Central memory CD4-positive, alpha-beta T cell (primary cell): ENCODE measurements at places on chromosomes 6 and 20.

DNA sequence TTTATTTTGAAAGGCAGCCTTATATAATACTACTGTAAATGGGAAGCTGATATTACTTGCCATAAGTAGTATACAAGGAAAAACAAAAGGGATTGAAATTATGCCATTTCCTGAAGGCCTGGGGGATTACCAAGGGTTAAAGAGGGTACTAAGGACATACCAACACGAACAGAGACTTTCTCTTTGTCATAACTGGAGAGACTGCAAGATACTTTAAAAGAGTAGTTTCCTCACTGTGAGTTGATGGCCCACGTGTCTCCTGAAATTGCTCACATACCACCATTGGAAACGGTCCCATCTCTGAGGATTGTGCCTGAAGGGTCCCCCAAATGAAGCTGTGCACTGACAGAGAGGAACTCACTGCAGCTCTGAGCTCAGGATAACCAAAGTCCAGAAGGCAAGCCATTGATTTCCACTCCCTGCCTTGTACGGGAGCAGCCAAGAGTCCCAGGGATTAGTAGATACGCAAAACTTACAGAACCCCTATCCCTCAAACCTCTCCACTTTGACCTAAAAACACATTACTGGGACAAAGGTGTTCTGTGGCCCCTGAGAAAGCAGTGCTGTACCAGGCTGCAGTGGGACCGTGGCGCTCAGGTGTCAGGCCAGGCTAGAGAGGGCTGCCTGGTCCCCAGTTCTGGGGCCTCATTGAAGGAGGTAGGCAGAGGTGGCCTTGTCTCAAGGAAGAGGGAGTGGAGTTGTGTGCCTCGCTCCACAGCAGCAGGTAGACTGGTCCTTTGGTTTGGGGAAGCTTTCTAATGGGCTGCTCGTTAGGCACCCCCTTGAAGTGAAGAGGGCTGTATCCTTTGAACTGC, 15.2 kb downstream of the PSMG4 start:
- no peak for DNase-seq

DNA sequence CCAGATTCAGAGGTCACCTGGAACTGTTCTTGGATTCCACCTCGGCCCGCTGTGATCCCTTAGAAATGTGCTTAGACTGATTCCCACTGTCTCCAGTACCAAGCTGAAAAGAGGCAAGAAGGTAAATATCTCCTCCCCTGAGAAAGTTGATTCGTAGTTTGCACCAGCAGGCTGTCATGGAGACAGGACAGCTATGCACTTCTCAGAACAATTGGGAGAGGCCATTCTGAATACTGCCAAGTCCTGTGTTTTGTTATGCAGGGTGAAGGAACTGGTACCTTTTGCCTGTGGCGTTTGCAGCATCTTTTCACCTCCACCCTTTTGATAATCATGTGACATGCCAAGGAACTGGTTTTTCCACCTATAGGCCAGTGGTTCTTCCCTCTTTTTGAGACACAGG, 58.2 kb upstream of the RNGTT start:
- DNase-seq: no peak

- DNase-seq: no peak
These were observed 29.6 kb upstream of the MICB start for GRCh38 chr6:31468311-31468710.

- no peak for DNase-seq
These were observed 388.9 kb upstream of the MAN1A1 start for GRCh38 chr6:119738425-119738824.

GRCh38 chr6:95248499-95248898, 328.8 kb upstream of the MANEA start:
- DNase-seq: no peak
